ENCODE measurements at places on chromosomes 5 and 9. TPM values are rescaled to one million over a fixed set of nuclear protein-coding genes. Genes with fewer than 3 reads are reported as not detected.

DNA sequence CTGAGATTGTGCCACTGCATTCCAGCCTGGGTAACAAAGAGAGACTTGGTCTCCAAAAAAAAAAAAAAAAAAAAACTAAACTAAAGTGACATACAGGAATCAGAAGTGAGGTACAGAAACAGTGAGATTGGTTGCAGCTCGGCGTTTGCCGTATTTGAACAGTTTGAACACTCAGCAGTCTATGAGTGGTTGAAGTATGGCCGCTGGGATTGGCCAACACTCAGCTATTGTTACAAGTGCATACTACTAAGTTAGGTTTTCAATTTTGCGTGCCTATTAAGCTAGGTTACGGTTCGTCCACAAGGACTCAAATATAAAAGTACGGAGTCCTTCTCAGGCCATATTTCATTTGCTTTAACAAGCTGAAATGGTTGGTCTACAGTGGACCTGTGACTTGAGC lies 3.3 kb upstream of the TSC1 start:
- no peak for DNase-seq

Gene ARHGEF39
- total RNA-seq, result 0.38 TPM

- no peak for DNase-seq
These were observed 7.3 kb upstream of the NEUROG1 start for GRCh38 chr5:135543001-135543484.

GRCh38 chr5:151706906-151707305 lies 20.2 kb upstream of the SPARC start:
- no peak for DNase-seq
